Ascending aorta (tissue), 2 donors: ENCODE measurements at places on chromosomes 11 and 22.

- DNase-seq: no peak
Measured at GRCh38 chr11:31529701-31530100, 20.1 kb downstream of the ELP4 start.

DNA sequence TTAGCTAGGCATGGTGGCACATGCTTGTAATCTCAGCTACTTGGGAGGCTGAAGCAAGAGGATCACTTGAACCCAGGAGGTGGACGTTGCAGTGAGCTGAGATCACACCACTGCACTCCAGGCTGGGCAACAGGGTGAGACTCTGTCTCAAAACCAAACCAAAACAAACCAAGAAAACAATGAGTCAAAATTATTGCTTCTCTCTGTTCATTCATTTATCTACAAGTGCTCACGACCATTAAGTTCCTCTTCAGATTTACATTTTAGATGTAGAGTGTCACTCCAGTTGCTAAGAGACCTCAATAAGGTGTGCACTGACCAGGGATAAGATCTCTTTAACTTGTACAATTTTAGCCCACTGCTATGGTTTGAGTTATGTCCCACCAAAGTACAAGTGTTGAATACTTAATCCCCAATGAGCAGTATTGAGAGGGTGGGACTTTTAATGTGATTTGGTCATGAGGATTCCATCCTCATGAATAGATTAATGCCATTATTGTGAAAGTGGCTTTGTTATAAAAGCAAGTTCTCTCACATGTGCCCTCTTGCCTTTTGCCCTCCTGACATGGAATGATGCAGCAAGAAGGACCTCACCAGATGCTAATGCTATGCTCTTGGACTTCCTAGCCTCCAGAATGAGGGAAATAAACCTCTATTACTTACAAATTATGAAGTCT, 7.8 kb downstream of the HNRNPUL2 start:
- no peak for DNase-seq

- peak; percentile 59 for DNase-seq
Measured at GRCh38 chr11:118606844-118607228, 579 bp upstream of the PHLDB1 start.

- DNase-seq: no peak
Measured at GRCh38 chr11:7871056-7871455, 60.0 kb downstream of the OR10A6 start.

DNA sequence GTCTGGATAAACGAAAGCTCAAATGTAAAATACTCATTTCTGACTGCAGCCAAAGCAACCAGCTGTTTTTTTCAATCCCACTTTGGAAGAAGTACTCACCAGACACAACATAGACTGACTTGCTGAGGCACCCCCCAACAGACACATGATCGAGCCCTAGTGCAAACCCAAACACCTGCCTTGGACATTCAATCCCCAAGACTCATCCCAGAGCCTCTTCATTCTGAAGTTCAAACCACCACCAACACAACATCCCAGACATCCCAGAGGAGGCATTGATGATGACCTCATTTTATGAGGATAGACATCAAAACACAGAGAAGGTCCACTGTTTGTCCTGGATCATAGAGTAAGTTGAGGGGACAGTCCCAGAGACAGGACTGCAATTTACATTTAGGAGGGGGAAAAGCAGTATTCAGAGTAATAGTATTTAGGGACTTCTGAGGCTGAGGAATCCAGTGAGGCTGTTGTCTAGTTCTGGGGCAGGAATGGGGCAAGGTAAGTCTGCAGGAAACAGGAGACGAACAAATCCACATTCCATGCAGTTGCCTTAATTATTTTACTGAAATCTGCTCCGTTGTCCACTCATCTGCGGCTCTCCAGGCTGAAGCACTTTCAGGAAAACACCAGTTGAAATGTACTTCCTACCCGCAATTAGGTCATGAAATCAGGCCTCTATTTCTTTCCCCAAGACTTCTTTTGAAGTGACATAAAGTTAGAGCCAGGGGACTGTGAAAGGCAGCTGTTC, 54.8 kb downstream of the CLPB start:
- no peak for DNase-seq

DNA sequence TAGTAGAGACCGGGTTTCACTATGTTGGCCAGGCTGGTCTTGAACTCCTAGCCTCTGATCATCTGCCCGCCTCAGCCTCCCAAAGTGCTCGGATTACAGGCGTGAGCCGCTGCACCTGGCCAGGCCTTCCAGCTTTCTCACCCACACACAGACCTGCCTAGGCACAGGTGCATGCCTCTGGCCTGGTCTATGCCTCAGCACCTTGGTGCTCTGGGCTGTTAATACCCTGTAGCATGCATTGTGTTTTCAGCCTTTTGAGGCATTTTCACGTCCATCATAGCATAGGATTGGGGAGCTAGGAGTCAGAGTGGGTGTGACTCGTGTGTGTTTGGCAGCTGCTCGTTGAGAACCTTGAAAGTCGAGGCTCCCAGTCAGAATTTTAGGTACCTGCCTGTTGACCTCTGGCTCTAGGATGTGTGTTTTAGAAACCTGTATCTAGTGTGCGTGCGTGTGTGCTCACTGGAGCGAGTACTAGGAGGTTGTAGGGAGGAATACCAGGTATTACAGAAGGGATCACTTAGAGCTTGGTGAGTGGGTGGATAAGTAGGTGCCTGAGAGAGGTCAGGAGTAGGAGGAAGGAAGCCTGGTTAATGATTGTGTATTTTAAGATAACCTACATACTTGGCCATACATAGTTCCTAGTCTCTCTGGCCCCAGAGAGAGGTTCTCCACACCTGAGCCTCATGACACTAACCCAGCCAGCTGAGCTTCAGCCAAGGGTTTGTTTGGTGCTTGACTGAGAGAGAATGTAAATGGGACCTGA, 20.0 kb downstream of the CRKL start:
- no peak for DNase-seq

DNA sequence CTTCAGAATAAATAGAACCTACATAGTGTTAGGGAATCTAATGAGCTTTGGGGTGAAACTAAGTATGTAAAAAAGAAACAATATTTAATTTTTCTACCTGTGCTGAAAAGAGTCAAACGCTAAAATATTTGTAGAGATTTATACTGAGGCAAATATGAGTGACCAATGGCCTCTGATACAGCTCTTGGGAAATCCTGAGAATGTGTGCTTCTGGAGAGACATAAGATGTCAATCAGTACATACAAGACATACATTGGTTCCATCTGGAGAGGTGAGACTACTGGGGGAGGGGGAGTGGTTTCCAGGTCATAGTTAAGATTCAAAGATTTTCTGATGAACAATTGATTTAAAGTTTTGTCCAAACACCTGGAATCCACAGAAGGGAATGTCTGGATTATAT, 970 bp downstream of the ASRGL1 start:
- no peak for DNase-seq

- DNase-seq: no peak
Measured at GRCh38 chr11:128235426-128235825, 351.9 kb downstream of the ETS1 start.

DNA sequence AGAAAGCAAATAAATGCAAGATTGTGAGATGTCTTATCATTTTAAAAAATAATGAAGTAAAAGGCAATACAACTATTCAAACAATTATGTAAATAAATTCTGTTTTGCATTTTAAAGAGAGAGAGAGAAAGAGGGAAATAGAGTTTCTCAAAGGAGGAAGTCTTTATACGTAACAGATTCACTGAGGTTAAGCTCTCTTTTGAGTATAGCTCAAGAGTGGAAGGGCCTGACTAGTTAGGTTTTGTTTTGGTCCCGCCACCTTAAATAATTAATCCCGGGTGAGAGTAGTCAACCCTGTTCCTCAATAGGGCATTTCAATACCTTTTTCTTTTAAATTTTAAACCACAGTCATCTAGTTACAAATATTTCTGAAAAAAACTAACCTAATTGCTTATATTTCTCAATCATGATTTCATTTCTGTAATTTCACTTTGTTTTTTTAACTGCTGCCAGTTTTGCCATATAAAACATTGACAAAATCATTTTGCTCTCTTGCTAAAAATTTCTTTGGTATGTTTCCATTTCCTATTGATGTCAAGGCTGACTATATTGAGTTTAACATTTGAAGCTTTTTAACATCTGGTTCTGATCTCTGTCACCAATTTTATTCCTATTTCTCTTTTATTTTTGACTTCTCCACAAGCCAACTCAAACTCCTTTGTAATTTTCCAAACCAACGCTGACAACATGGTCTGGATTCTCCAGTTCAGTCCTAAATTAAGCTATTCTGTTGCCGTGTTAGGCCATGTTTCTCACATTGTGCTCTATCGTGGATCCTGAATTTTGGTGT, 10.3 kb downstream of the OR10D3 start:
- no peak for DNase-seq

DNA sequence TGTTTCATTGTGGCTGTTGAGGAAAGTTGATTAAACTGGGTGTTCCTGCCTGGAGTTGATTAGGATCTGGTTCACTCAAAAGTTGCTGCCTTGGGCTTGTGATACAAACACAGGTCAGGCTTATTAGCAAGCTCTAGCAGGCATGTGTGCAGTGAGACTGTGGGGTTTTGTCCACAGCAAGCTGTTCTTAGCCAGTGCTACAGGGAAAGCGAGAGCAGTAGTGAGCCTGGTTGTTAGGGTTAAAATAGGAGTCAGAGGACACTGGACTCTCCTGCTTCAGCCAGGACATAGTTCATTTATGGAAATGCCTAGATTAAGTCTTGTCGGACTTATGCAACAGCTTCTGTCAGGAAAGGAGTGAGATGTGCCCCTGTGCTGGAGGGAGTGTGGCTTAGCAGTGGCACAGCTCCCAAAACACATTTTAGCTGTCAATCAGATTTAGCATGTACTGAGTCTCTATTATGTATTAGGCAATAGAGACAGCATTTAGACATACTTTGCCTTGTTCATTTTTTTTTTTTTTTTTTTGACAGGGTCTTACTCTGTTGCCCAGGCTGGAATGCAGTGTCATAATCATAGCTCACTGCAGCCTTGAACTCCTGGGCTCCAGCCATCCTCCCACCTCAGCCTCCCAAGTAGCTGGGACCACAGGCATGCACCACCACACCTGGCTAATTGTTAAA, 8.7 kb downstream of the SNRPD3 start:
- no peak for DNase-seq

GRCh38 chr11:10164621-10165020, 129.4 kb downstream of the SBF2 start:
- DNase-seq: no peak

- DNase-seq: no peak
Measured at GRCh38 chr11:69263736-69264052, 30.3 kb upstream of the MYEOV start.

- no peak for DNase-seq
Measured at GRCh38 chr22:24445481-24446259, 18.3 kb downstream of the ADORA2A start.

DNA sequence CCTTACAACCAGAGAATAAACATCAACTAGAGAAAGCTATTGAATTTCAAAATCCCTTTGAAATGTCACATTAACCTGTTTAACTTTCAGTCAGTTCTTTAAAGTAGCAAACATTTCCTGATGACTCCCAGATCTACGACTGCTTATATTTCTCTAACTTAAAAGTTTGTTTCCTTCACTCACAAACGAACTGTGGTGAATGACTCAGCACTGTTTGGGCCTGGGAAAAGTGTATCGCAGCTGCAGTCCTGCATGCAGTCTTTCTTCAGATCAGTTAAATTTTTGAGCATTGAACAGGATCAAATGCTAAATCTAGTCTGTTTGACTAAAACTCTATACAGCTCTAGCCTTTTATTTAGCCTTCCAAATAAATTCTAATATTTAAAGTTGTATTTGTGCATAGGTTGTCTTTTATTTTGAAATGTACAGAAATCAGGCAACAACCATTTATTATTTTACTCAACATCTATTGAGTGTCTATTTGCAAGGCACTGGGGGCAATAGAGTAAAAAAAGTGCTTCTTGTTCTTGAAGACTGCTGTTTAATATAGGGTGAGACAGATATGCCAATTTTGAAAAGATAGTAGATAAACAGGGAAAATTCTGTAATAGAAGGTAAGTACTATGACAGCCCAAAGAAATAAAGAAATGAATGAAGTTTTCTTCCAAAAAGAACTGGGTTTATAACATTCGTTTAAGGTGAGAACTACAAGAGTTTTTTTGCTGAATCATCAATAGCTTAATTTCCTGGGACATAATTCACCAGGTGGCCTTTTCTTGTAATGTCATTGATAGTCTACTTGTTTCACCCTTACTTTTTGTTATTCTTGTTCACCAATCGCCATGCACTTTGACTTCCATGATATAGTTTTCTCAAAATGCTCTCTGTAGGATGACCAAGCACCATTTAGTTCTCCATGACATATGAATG, 235.4 kb downstream of the METTL15 start:
- no peak for DNase-seq

DNA sequence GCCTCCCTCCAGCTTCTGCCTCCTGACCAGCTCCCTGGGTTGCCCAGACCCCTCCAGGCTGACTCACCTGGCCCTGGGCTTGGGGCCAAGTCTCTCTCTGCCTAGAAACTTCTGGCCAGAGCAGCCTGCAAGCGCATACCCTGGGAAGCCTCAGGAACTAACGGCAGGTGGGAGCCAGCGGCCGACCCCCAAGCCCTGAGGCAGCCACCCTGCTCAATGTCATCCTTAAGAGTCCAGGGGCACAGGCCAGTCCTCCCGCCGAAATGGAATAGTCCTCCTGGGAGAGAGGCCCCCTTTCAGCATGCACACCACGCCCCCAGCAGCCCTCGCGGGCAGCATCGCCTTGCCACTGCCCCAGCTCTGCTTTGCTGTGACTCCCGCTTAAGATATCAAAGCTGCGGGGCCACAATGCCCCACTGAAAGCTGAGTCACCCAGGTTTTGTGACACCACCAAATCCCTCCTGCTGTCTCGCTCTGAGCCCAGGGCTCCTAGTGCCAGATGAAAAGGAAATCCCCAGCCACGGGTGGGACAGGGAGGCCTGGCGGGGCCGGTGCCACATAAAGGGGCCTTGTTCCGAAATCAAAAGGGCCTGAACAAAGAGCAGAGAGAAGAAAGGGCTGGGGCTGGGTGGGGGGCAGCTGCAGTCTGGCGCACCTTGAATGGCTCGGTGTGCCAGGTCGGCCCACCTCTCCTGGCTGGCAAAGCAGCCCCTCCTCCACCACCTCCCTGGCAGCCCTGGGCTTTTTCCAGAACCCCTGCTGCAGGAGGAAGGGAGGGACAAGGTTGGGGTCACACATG, 21.4 kb upstream of the FGF3 start:
- DNase-seq: peak; percentile 44
